ENCODE measurements at places on chromosomes 6 and 20.

DNA sequence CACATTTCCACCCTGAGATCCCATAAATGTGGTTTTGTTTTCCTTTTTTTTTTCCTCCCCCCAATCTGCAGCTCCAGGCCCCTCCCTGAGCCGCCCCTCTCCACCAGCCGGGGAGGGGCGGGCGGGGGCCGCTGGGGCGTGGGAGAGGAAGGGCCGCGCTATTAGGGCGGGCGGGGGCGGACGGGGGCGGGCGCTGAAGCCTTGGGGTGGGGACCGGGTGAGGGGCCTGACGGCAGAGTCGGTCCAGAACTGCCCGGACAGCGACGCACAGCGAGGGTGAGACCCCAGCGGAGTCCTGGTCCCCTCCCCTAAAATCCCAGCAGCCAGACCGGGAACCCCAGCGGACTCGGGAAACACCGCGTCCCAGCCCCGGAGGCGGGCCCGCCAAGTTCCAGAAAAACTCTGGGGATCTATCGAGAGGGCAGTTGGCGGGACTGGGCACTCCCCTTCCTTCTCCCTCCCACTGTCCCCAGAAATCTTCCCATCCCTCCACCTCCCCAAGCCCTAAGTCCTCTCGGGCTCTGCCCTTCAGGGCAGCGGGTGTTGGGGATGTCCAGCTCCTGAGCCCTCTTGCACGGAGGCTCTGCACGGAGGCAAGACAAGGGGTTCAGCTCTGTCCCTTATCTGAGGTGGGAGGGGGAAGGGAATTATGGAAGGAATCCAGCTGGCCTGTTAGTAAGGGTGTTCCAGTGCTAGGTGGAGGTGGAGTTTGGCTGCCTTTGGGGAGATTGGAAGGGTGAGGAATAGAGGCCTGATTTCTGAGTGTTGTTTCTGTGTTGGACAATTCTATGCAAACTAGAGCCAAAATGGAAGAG, at the start of gene PRICKLE4:
Gene PRICKLE4, plus strand, starts transcription at position 232 of the 815 bp plus-strand sequence. CDS start 2,692 bp downstream, outside the sequence.
- no peak for DNase-seq

GRCh38 chr20:36261389-36262105, 25.3 kb downstream of the AAR2 start:
- DNase-seq, result no peak

GRCh38 chr6:125944434-125944816, 12.1 kb upstream of the HINT3 start:
- DNase-seq, result no peak

DNA sequence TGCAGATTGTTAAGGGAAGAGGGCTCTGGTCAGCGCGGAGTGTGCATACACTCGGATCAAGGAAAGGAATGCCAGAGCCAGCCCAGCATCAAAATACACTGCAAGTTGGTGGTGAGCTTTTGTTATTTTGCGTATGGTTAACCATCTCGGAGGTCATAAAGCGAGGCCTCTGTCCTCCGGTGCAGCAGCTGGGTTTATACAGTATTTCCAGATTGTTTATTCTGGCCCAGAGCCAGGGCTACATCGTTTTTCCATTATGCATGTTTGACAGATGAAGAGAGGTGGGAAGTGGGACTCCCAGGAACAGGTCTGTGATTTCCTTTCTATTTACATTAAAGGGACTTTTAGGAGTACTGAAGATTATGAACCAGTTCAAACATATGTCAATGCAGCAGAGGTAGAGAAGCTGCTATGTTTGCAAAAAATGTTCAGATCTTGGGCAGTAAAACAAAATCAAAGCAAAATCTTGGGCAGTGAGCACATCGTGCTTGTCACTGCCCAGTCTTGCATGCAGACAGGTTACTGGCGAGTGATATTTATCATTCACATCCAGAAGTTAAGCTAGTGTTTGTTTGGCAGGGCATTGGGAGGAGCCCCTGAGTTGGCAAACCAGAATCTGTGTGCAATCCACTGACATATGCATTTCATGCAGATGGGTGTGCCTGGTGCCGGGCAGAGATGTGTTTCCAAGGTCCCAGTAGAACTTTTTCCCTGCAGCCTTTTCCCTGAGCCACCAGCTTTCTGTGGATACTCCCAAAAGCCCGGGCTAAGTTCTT, 256.3 kb upstream of the TAB2 start:
- DNase-seq, result no peak

DNA sequence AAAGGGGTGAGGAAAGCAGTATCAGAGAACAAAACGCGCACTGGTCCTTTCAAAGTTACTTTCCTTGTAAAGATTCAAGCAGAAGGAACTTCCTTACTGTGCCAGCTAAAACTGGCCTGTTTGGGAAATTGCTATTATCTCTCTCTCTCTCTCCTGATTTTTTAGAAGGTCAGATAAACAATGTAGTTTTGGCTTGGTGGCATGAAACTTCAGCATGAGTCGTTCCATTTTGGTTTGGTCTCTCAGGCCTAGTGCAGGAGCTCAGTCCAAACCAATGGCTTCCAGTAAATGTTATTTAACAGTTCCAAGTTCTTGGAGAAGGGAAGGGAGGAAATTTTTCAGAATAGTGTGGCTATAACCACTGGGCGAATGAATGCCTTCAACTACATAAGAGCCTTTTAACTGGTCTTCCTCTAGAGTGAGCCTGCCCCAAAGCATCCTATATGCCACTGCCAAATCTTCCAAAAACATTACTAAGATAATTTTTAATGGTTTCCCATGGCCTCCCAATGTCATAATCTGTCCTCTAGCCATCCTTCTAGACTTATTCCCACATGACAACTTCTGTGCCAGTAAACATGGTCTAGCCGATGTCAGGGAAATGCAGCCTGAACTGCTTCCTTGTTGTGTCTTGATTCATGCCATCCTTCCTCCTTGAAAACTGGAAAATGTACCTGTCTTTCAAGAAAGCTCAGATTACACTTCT, 9.1 kb upstream of the SNX9 start:
- DNase-seq, result no peak

DNA sequence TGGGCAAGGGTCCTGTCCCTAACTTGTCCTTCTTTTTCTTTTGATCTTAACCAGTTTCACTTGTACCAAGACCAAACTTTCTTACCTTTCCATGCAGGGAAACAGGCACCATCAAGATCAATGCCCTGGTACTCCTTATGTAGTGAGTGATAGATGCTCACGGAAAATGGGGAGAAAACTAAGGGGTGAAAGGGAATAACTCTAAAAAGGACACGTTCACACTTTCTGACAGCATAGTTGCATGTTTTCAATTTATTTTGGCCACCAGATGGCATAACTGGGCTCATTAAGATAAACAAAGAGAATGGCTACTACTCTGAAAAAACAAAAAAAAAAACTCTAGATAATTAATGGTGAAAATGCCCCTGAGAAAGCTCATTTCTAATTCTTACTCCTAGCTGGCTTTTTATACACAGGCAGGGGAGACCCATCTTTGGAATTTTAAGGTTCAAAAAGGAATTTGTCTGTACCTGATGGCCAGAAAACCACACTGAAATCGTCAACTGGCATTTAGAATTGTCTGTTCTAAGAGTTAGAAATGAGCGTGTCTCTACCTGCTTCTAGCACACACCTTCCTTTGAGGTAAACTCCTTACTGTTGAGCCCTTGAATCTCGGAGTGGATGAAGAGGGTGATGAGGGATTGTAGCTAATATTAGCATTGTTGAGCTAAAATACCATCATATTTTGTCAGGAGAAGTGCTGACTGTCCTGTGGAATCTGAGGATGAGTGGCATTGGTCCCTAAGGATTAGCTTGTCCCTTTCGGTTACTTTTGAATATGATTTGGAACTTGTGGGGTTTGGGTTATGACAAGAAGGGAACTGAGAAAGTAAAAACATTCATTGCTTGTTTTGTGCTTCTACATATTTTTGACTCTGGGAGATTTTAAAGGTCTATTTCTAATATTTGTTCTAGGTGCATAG, 62.2 kb upstream of the DDR1 start:
- no peak for DNase-seq

DNA sequence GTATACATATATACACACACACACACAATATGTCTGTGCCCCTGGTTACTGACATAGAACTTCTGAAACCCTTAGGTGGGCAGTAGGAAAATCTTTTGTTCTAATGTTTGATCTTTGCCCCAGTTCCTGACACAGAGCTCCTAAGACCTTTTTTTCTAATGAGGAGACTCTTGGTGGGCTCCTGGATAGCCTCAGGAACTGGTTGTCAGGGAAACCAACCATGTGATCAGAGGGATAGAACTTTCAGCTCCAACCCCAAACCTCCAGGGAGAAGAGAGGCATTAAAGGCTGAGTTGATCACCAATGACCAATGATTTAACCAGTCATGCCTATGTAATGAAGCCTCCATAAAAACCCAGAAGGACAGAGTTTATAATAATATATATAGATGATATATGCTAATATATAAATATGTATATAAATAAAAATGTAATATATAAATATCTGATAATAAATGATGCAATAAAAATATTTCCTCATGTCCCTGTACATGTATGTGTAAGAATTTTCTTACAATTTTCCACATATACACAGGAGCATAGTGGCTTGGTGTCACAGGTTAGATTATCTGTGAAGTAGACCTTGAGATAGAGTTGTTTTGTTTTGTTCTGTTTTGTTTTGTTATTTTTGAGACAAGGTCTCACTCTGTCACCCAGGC, 93.3 kb downstream of the GPX5 start:
- no peak for DNase-seq

GRCh38 chr20:51412333-51412871, 130.1 kb downstream of the NFATC2 start:
- DNase-seq, result no peak

DNA sequence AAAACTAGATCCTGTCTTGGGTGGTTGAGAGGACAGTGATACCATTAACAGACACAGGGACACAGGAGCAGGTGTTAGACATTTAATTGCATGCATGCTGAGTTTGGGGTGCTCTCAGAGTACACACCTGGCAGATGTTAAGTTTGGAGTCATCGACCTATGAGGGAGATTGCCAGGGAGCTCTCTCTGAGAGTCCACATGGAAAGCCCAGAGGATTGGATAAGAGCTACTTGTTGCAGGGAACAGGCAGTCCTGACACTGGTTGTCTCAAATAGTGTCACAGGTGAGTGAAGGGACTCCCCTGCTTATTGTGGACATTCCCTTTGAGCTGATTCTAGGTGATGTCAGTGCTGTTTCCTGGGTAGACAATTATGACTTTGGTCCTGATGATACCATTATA, 3.1 kb downstream of the ATRN start:
- DNase-seq, result no peak

- DNase-seq, result no peak
Measured at GRCh38 chr20:11936157-11936556, 18.5 kb downstream of the BTBD3 start.

DNA sequence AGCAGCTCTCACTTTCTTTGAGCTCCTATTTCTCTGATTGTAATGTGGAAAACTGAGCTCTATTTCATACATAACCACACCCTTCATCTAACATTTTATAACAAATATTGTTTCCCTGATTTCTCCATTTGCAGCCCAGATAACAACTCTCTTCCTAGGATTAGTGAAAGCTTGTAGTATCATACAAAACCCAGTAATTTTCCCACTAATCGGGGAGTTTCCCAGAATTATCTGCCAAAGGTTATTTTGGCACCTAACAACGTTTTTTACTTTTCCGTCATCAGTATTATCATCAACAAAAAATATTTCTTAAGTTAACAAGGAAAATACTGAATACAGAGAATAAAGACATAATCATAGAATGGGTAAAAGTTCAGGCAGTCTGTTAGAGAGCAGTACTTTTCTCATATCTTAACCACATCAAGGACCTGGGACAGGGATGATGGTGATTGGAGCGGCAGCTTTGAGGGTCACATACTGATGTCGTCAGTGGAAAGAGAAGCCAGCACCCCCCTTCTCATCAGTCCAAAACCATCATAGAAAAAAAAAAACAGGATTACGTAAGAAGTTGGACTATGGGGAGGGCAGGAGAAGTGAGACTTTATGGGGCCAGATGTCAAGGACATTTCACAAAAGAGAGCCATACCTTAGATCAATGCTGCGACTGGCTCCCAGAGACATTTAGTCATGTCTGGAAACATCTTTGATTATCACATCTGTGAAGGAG, 166.1 kb upstream of the TNFAIP3 start:
- DNase-seq, result no peak

DNA sequence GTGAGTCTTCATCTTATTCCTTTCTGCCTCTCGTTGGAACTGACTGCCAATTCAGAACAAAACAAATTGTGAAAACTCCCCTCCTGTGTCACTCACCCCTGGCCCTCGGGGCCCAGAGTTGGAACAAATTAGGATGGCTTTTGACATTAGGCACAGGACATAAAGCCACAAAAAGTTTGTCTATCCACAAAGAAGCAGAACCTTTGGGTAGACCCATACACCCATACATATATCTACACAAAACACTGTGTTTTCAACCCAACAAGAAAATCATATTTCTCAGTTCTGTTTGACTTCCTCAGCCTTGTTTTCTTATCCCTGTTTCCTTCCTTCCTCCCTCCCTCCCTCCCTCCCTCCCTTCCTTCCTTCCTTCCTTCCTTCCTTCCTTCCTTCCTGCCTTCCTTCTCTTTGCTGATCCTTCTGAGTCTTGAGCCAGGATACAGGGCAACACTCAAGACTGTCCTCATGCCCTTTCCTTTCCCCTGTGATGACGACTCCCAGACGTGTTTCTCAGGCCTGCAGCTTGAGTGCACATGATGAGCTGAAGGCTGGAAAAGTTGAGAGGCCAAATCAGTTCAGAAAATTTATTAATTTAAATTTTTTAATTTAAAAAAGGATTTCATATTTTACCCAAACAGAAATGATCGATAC, 41.7 kb upstream of the NKX2-2 start:
- no peak for DNase-seq

GRCh38 chr6:19782588-19782987, 54.6 kb upstream of the ID4 start:
- no peak for DNase-seq

DNA sequence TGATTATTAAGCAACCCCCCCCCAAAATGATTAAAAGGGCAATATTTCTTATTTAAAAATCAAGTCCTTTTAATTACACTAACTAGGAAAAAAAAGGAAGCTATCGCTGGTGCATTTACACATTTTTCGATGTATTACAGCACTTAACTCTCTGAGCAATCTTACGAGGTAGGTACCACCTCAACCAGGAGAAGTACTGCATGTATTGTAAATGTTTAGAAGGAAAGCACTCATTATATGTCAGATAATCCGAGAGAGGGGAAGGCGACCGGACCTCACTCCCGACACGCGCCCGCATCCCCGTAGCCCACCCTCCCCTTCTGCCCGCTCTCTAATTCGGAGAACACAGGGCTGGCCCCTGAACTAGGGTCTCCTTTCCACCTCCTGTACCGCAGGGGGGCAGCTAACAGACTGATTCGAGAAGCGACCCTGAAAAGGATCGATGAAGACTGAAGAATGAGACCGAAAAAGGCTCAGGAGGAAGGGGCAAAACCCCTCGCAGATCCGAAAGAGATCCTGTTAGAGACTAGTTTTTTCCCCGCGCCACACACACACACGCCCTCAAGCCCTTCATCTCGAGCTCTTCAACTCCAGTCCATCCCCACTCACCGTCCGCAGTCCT, 337 bp downstream of the ESF1 start:
- no peak for DNase-seq

GRCh38 chr20:24836661-24837299, 112.3 kb upstream of the CST7 start:
- DNase-seq, result no peak

Measured in activated CD4-positive, CD25-positive, alpha-beta regulatory T cell (primary cell).